Stimulated activated CD4-positive, alpha-beta T cell treated with anti-CD3 and anti-CD28 coated beads, Interleukin-4, amount 100 ng/mL, for 1 hour (primary cell): ENCODE measurements at places on chromosomes 12 and 14.

DNA sequence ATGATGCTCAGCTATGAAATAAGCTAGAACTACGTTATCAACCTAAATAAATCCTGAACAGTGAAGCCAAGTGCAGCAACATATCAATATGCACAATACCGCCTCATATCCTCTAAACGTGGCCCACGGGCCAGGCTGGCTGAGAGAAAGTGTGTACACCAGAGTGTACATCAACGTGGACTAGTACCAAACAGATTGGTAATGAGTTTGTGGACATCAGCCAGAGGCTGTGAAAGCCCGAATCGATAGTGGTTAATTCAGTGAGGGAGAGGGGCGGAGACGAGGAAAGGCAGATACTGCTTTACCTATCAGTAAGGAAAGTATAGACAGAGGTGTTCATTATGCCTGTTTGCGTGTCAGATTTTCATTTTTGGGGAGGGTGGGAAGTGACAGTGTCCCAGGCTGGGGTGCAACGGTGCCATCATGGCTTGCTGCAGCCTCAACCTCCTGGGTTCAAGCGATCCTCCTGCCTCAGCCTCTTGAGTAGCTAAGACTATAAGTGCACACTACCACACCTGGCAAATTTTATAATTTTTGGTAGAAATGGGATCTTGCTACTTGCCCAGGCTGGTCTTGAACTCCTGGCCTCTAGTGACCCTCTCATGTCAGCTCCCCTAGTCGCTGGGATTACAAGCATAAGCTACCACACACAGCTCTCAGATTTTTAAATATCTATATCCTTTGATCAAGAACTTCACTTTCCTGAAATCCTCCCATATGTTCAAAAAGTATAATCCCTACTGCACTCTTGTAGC is 50.1 kb downstream of the ANAPC7 start:
- no peak for DNase-seq

DNA sequence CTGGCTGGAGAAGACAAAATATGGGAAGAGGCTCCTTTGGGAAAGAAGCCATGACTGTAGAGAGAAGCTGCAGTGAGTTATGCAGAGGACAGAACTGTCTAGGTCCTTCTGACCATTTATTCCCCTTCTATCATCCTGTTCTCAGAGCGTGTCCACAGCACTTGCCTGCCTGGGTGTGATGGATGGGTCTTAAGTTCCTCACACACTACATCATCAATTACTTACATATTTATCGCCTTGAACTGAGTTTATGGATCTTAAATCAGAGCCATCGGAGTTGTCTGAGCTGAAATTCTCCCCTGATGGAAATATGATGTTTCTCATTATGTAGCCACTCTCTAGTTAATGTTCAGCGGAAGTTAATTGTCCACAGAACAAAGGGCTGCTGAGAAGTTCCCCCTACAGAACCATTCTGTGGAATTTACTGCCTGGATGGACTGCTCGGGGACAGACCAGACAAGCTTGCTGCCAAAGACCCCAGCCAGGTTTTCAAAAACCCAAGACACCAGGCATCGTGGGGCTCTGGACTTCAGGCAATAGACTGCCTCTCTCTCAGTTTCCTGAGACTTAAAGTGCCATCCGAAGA is 232.5 kb upstream of the NOS1 start:
- DNase-seq: no peak

DNA sequence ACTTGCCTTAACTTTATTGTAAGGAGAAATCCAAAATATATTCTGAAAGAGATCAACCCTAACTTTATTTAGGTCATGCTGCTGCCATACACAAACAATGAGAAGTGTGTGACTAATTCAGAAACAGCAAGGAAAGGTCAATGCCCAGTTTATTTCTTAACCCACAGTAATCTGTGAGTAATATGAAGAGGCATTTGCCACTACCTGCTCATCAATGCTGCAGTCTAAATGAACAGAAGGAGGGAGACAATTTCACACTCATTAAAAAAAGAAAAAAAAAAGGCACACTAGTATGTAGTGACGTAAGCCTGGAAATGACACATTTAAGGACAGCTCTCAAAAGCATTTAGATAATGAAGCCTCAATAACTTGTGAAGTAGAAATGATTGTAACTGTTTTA is 90.5 kb upstream of the FOXN3 start:
- no peak for DNase-seq

GRCh38 chr12:27193106-27193505 is 51.0 kb upstream of the STK38L start:
- no peak for DNase-seq

DNA sequence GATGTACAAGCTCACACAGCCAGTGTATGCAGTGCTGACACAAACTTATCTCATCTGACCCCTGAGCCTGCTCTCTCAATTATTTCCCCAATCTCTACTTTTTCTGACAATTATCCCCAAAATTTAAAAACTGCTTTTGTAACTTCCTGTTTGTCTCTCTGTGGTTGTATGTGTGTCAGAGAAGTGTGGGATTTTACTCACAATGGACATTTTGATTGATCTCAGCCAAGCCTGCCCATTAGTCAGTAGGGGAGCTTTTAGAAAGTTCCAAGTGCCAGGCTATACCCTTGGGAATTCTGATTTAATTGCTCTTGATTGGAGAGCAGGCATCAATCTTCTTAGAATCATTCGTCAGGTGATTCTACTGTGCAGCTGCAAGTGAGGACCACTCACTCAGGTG is 64.9 kb upstream of the LMNTD1 start:
- no peak for DNase-seq

DNA sequence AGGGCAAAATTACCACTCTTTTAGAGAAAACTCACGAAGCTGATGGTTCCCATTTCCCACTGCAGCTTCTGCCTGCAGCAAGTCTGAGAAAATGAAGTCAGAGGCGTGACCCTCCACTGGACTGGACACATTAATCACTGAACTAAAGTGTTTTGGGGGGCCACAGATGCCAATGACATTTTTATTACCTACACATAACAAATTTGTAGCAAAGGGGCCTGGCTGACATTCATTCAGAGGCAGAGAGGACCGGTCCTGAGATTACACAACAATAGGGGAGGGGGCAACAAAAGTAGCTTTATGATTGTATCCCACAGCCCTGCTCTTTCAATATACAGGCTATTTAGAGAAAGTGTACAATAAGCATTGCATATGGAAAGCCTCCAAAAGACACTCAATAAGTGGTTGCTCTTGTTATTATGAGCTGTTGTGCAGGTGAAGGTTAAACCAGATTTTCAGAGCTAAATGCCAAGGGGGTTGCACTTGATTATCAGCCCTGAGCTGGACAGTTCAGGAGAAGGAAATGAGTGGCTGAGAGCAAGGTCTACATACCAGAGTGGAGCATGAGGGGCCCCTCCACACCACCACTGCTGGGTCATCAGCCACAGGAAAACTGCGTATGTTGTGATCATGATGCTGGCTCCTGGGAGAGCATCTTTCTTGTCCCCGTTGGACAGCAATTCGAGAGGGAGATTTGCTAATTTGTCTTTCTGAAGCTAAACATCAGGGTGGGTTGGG is 41.5 kb upstream of the CCDC60 start:
- no peak for DNase-seq

- DNase-seq: no peak
Observed at GRCh38 chr14:86153480-86153879, 623.5 kb downstream of the FLRT2 start.

DNA sequence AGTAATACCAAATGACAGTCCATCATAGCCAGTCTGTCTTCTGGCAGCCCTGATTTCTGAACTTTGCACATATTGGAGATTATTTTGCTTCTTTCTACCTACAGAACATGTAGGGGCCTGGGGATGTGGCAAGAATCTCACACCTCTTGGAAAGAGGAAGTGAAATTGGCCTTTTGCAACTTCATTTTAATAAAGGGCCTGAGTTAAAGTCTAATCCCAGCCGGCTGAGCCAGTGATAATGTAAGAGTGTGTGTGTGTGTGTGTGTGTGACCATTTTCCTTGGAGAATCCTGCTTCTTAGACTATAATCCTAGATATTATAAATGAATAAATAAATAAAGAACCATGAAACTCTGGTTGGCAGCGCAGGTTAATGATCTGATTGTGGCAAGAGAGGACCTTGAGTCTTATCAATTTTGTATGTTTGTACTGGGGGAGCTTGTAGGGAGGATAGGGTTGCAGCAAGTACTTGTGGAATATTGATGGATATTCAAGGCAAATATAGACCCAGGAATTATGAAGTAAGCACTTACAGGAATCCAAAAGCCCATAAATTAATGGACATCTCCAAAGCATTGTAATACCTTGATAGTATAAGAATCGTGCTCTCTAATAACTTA is 233.2 kb upstream of the AMIGO2 start:
- DNase-seq: no peak

DNA sequence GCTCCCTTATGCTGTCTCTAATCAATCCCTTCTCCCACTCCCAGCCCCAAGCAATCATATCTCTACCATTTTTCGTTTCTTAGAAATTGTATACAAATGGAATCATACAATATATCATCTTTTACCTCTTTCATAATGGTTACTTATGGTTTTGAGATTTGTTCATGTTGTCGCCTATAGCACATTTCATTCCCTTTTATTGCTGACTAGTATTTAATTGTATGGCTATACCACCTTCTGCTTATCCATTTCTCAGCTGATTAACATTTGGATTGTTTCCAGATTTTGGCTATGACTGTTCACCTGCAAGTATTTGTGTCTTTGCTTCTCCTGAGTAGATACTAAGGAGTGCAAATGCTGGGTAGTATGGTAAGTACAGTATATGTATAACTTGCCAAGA is 36.7 kb upstream of the GRIN2B start:
- no peak for DNase-seq

DNA sequence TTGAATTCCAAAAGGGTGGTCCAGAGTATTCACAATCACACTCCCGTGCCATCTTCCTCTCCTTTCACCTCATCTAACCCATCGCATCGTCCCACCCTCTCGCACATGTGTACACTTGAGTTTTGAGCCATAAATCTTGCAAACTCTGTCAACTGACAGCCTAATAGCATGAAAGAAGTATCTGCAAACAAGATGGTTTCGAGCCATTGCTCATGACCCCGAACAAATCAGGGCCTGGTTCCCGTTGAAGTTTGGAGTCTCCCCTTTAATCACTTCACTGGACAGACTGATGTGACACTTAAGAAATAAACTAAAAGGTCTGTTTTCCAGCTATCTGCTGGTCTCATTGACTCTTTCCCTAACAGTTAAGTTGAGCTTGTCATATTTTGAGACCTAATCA is 223.6 kb upstream of the SOX5 start:
- no peak for DNase-seq

GRCh38 chr14:38248321-38249028 is 7.4 kb downstream of the CLEC14A start:
- DNase-seq: no peak

DNA sequence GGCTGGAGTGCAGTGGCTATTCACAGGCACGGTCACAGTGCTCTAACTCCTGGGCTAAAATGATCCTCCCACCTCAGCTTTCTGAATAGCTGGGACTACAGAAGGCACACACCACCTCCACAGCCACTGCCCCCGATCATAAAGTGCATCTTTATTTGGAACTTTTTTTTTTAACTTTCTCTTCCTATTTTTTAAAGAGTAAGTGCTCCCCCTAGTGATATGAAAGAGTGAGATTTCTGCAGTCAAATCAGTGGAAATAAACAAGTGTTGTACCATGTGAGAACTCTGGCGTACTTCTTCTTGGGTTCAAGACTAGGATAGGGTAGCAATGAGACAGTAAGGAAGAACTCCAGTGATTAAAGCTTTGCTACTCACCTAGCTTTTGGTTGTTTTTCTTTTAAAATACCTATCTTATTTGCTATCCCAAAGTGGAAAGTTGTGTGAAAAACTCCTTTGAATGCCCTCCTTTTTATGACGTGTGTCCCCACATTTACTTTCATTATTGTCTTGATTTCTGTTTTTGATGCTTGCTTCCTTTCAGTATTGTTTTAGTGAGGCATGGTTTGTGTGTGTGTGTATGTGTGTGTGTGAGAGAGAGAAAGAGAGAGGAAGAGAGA is 6.6 kb downstream of the PPP4R4 start:
- no peak for DNase-seq

DNA sequence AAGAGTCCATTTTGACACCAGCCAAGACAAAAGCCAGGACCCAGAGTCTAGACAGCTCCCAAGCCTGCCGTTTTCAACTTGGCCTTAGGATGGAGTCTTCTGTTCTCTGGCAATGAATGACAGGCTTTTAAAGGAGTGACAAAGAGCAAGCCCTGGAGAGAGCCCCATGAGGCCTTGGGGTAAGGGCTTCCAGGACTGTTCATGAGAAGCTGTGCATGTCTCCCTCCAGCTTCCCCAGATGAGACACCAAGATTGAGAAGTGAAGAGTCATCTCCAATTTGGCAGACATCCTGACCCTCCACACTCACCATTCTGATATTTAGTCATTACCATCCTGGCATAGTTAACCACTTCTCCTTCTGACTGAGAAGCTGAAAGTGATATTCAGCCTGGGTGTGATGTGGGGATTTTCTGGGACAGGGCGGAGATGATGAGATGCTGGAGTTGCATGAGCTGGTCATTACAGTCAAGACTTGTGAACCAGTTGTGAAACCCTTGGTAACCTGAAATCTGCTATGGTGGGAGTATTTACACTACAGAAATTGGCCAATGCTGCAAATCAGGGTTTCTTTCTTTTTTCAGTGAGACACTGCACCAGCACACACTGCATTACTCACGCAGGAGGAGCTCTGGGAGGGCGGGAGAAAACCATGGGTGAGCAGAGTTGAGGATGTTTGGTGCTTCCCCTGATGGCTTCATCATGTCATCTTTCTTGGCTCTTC is 77.8 kb downstream of the VCPKMT start:
- DNase-seq: peak; percentile 61

- DNase-seq: no peak
Observed at GRCh38 chr14:96964726-96965415, 167.7 kb downstream of the VRK1 start.

DNA sequence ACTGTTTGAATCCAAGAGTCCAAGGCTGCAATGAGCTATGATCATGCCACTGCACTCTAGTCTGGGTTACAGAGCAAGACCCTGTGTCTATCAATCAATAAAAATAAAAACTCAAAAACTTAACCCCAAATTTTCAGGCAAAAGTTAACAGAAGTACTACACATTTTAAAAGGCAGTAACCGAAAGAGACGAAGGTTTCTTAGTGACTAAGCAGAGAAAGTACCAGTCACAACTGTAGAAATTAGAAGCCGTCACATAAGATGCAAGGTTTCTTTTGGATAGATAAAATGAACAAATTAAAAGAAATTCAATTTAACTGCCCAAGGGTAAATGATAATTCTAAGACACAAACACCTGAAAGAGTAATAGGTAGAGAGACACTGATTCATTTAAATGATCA is 103.5 kb downstream of the MED13L start:
- no peak for DNase-seq

- no peak for DNase-seq
Observed at GRCh38 chr12:54156578-54156977, 32.2 kb downstream of the SMUG1 start.

- no peak for DNase-seq
Observed at GRCh38 chr12:70788774-70789173, 131.8 kb downstream of the PTPRR start.

- no peak for DNase-seq
Observed at GRCh38 chr12:131732-132495, 65.3 kb downstream of the IQSEC3 start.

- DNase-seq: no peak
Observed at GRCh38 chr12:65911321-65911720, 87.0 kb downstream of the HMGA2 start.

- no peak for DNase-seq
Observed at GRCh38 chr12:109098183-109098604, 797 bp downstream of the UNG start.

- DNase-seq: no peak
Observed at GRCh38 chr14:36717363-36717762, 55.7 kb downstream of the PAX9 start.

GRCh38 chr12:92511786-92512185 is 191.0 kb upstream of the PLEKHG7 start:
- no peak for DNase-seq
